ENCODE measurements at places on chromosomes 12 and 14.

- no peak for DNase-seq
Measured at GRCh38 chr14:103540821-103541708, 12.1 kb downstream of the TRMT61A start.

GRCh38 chr12:68521848-68522502, 88.7 kb upstream of the RAP1B start:
- no peak for DNase-seq

DNA sequence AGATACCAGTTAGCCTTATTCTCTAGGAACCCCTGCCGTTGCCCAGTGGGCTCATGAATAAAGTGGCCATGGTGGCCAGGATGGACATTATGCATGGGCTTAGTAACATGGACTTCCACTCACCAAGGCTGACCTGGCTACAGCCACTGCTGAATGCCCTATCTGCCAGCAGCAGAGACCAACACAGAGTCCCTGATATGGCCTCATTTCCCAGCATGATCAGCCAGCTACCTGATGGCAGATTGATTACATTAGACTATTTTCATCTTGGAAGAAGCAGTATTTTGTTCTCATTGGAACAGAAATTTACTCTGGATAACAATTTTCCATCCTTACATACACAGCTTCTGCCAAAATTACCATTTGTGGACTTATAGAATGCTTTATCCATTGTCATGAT, 16.2 kb upstream of the LPCAT3 start:
- no peak for DNase-seq

DNA sequence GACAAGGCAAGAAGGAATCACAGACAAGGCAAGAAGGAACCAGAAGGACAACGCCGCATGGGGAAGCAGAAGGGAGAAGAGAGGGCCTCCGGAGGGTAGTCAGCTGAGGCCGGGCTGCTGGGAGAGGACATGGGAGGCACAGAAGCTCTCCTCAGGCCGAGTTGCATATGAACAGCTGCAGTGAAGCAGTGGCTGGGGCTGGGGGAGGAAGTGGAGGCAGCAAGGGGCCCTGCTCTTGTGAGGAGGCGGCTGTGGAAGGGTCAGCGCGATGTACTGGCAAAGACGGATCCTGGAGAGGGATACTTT, 22.0 kb upstream of the TMEM106C start:
- DNase-seq: no peak

GRCh38 chr12:121318121-121318520, 21.6 kb upstream of the CAMKK2 start:
- no peak for DNase-seq

DNA sequence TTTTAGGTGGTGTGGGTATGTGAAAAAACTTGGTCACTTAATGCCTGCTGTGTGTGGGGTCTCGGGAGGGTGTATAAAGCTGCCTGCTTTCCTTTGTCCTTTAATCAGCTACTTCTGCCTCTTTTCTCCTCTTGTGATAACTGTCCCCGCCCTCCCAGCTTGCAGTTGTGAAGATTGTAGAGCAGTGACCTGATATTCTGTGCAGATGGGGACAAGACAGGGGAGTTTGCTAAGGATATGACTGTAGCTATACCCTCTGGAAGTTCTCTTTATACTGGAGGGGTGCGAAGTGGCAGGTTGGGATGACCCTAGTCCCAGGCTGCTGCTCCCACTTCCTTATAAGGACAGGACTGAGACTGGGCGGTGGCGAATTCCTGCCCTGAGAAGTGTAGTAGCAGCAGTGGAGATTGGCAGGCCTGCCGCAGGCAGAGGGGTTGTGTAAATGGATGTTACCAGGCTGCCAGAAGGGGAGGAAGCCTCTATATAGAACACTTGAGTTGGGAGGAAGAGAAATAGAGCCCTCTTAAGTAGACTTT, 835 bp downstream of the MYL6 start:
- DNase-seq: no peak
